ENCODE measurements at places on chromosomes 2 and 18. TPM values are rescaled to one million over a fixed set of nuclear protein-coding genes. Genes with fewer than 3 reads are reported as not detected.

The NEU2 gene
- not detected for total RNA-seq

The TEX44 gene
- not detected for total RNA-seq

The SANBR gene
- total RNA-seq = 13.6 TPM

The ECEL1 gene
- total RNA-seq = 0.37 TPM

The FAM228A gene
- total RNA-seq = not detected

The AGAP1 gene
- total RNA-seq = 23.2 TPM

The C2orf66 gene
- total RNA-seq = not detected

The SLC25A12 gene
- 14.1 TPM for total RNA-seq

The TM4SF20 gene
- 6.6 TPM for total RNA-seq

The KIAA2012 gene
- total RNA-seq = not detected

The TTC32 gene
- total RNA-seq = 12.2 TPM

The GBX2 gene
- total RNA-seq = 2.9 TPM
